ENCODE measurements at places on chromosomes 7 and 10.

- no peak for DNase-seq
Measured at GRCh38 chr7:22882106-22882505, 59.5 kb upstream of the TOMM7 start.

- DNase-seq: no peak
Measured at GRCh38 chr10:47381427-47382379, 2.4 kb downstream of the ZNF488 start.

DNA sequence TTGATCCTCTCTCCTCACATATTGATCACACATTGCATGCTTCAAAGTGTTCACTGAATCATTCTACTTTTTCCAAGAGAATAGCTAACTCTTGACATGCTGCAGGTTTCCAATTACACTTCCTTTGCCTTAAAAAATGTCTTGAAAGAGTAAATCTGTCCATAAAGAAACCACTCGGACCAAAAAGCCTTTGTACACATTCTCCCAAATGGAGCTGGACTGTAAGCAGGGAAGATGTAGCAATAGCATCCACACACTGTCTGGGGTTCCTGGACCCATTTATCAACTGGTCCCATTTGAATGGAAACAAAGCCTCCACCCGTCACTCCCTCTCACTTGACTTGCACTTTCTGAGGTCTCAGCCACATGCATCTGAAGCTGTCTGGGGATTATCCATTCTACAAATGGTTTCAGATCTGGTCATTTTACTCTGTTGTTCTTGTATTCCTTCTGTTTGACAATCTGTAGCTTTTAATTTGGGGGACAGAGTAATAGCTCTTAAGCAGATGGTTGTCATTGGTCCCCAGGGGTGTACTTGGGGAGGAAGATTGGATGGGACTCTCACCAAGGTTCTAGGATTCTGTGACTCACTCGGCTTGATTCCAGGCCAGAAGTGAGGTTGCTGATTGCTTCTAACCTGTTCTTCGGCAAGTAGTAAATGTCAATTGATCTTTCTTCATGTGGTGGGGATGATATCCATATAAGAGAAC, 203.5 kb downstream of the HIBADH start:
- no peak for DNase-seq

- DNase-seq: no peak
Measured at GRCh38 chr10:133481086-133481643, 27.4 kb downstream of the SCART1 start.

DNA sequence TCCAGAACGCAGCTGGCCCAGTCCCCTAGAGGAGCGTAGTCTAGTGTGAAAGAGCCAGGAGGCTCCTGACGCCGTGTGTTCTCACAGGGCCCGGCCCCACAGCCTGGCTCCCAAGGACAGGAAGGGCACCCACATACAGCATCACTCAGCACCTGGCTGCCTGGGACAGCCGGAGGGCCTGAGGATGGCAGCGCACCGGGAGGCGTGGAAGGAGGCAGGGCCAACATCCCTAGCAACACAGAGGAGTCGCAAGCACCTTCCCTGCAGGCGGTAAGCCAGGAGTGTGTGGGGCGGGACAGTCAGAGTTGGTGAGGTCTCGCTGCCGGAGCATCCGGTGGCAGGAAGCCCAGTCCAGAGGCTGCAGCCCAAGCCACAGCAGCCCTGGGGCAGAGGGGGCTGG, 125.8 kb downstream of the MAD1L1 start:
- DNase-seq: no peak

DNA sequence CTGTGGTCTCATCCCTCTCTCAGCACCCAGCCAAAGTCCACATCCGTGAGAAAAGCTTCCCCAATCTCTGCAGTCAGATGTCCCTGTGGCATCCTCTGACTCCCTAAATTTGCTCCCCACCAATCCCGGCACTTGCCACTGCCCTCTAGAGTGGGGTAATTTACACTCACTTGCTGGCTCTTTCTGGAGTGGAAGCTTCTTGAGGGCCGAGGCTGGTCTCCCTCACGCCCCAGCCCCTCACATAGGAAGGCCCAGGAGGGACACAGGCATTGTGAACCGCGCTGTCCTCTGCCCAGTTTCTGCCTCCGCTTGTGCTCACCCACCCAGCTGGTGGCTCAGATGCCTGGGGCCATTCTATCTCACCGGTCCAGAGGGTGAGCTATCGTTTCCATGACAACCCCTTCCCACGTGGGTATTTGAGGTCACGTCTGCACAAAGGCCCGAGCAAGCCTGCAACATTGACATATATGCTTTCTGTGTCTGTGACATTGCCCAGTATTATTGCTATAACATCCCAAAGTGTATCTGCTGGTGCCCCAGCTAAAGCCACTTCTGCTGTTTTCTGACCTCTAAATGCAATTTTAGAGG, 97.3 kb upstream of the CTBP2 start:
- no peak for DNase-seq

DNA sequence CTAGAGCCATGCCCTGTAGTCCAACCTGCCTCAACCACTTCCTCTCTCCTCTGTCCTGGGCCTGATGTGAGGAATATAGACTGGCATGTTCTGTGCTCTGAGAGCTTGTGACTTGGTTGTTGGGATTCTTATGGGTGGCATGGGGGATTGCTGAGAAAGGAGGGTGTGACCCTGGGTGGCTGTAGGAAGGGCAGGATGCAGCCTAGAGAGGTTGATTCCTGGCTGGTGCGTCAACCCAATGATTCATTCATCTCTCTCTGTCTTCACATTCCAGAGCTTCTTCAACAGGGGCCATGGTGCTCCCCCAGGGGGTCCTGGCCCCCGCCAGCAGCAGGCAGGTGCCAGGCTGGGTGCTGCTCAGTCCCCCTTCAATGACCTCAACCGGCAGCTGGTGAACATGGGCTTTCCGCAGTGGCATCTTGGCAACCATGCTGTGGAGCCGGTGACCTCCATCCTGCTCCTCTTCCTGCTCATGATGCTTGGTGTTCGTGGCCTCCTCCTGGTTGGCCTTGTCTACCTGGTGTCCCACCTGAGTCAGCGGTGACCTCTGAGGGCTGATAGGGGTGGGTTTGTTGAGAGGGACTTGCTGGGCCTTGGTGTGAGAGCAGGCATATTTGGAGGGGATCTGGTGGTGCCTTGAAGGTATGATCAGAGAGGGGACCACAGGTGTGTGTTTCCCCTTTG, 2.6 kb downstream of the FAM241B start:
- DNase-seq: no peak

- no peak for DNase-seq
Measured at GRCh38 chr7:80298201-80298600, 163.6 kb downstream of the GNAI1 start.

GRCh38 chr7:75534727-75535307, 42.7 kb downstream of the SPDYE5 start:
- no peak for DNase-seq

GRCh38 chr10:131160219-131160875, 151.2 kb downstream of the TCERG1L start:
- no peak for DNase-seq

DNA sequence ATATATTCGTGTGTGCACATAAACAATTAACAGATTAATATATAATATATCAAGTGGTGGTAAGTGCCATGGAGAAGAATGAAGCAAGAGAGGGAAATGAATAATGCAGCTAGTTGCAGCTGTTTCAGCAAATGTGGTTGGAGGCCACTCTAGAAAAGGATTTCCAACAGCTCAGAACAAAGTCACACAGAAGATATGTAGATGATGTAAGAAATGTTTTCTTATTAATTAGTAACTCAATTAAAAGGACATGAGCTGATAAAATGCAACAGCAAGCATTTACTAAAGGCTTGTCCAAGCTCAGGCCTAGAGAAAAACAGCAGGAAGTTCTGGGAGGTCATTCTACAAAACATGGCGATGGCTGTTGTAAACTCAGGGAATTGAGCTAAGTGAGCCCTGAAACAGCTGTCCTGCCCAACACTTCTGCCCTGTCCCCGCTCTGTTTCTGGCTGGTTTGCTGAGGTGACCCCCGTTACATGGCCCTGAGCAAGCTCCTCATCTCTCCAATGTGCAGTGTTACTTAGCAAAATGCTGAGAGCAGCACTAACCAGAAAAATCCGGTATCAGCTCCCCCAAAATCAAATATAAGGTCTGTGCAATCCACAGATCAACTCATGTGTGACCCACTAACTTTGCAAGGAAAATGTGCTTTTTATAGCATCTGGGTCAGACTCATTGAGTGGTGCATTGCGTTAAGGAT, 23.4 kb upstream of the C10orf67 start:
- no peak for DNase-seq

DNA sequence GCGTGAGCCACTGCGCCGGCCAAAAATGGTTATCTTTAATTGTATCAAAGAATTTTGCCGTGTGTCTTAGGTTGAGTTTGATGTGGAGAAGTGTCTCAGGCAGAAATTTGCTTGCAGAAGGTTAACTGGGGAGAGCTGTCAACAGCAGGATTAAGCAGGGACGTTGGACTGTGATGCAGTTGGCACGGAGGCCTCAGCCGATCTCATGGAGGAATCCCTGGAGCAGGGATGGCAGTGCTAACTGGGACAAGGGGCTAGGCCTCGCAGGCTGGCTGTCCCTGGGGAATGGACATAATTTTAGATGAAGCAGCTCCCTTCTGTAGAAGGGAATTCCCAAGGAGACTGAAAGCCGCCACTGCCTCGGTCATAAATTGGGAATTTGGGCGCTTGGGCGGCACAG, 12.3 kb upstream of the KIF5B start:
- no peak for DNase-seq

DNA sequence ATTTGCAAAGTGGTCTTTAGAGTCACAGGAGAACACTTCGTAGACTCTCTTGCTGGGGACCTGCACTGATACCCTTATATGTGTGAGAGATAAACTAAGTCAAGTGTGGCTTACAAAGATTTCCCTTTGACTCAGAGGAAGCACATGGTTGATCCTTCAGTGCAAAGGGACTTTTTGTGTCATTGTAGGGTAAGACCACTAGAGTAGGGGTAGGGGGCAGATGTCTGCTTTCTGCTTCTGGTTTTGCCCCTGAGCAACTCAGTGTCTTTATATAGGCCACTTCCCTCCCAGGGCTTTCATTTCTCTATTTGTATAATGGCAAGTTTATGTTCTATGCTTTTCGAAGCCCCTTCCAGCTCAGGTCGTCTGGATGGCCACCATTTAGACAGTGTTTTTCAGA, 281.7 kb downstream of the SORCS3 start:
- DNase-seq: no peak

DNA sequence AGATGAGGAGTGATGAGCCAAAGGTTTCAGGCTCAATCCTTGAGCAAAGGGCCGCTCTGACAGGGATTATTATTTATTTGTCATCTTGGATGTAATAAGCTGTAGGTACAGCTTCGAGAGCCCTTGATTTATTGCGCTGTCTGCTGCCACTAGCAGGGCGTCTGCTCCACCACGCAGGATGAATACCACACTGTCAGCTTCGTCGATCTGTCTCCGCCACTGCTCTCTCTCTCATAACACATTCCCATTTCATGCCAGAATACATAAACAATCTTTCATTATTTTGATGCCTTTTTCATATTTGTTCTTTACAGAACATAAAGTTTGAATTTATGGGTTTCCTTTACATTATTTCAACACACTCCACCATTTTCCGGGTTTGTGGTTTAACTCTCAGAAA, 276.6 kb downstream of the LRMDA start:
- DNase-seq: no peak

DNA sequence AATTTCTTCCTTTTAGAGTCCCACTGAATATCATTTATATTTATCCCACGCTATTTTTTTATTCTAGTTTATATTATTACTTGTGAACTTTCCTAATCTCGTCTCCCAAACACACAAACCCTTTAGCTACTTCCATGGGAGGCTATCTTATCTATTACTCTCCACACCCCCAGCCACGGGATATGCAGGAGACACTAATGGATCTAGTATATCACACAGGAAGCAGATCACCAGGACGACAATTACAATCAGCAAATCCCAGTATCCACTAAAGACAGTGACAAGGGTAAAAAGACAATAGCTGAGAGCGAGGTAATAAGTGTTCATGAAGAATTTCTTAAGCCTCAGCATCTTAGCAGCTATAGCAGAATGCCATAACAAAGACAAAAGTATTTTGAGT, 3.8 kb upstream of the AKR1E2 start:
- no peak for DNase-seq

DNA sequence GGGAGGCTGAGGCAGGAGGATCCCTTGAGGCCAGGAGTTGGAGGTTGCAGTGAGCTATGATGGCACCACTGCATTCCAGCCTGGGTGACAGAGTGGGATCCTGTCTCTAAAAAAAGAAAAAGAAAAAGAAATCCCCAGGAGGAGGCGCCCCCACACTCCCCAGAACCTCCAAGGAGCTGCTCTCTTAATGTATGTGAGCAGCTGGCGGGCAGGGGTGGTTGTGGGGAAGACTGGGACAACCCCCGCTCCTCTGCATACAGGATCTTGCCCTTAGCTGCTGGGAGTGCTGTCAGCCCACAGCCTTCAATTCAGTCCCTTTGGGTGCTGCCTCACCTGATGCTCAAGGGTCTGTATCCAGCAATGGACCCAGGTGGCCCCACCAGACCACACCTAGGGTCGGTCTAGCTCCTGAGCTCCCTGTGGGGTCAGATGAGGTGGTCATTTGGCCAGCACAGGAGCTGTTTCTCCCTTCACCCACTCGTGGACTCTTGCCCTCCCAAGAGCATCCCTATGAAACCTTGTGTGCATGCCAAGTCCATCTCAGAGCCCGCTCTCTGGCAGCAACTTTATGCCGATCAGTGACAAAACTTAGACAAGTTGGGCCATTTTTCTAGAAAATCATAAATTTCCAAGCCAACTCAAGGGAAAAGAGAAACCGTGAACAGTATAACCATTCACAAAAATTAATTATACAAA, 97.5 kb downstream of the CREM start:
- no peak for DNase-seq

- DNase-seq: no peak
Measured at GRCh38 chr7:92809397-92809759, 27.0 kb downstream of the CDK6 start.

- DNase-seq: no peak
Measured at GRCh38 chr7:44964384-44964830, 14.4 kb downstream of the MYO1G start.

DNA sequence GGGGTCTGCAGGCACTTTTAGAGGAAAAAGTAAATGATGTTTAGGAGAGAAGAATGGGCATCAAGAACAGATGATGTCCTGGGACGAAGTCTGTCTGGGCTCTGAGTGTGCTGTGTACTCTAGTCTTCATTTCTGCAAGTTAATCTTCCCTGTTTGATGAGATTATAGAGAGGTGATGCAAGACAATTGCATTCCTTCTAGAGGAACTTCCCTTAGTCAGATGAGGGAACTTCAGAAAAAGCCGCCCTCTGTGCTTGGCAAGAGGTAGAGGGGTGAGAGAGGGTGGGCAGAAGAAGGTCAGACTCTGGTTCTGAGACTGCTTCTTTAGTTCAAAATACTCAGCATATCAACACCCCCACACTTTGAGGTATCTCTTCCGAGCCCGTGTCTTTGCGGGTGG, 797.9 kb downstream of the LRMDA start:
- no peak for DNase-seq

DNA sequence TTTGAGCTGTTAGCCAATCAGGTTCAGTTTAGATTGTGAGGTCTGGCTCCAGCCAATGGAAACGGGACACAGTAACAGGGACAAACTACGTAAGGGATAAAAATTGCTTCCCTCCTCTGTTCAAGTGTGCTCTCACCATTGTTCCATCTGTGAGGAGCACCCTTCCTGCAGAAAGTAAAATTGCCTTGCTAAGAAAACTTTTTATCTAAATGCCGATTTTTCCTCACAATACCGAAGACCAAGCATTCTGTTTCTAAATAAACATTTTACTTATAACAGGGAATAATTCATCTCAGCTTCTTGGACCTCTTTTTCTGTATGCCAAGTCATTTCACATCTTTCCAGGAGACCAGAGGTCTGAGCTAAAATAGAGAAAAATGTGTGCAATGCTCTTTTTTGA, 59.6 kb upstream of the ZRANB1 start:
- no peak for DNase-seq

- DNase-seq: no peak
Measured at GRCh38 chr10:26217396-26218086, 967 bp downstream of the GAD2 start.

GRCh38 chr7:97731736-97732564, at the start of gene TAC1:
Gene TAC1 (plus strand): TSS chr7:97732086. CDS start chr7:97732613, 527 bp downstream.
- no peak for DNase-seq

Data from activated CD4-positive, alpha-beta T cell treated with anti-CD3 and anti-CD28 coated beads, Interleukin-2, amount 50 U/mL, for 4 hours (primary cell).